ENCODE measurements at places on chromosomes 16 and 17. TPM values are rescaled to one million over a fixed set of nuclear protein-coding genes. Genes with fewer than 3 reads are reported as not detected.

DNA sequence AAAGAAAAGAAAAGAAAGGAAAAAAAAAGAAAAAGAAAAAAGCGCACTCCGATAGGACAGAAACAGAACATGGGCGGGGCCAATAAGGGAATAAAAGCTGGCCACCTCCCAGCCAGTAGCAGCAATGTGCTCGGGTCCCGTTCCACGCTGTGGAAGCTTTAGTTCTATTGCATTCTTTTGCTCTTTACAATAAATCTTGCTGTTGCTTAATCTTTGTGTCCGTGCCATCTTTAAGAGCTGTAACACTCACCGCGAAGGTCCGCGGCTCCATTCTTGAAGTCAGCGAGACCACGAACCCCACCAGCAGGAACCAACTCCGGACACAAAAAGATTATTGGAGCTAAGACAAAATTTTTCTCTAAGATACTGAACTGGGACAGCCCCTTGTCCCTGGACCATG is 3.1 kb upstream of the ARL5C start:
- no peak for DNase-seq

DNA sequence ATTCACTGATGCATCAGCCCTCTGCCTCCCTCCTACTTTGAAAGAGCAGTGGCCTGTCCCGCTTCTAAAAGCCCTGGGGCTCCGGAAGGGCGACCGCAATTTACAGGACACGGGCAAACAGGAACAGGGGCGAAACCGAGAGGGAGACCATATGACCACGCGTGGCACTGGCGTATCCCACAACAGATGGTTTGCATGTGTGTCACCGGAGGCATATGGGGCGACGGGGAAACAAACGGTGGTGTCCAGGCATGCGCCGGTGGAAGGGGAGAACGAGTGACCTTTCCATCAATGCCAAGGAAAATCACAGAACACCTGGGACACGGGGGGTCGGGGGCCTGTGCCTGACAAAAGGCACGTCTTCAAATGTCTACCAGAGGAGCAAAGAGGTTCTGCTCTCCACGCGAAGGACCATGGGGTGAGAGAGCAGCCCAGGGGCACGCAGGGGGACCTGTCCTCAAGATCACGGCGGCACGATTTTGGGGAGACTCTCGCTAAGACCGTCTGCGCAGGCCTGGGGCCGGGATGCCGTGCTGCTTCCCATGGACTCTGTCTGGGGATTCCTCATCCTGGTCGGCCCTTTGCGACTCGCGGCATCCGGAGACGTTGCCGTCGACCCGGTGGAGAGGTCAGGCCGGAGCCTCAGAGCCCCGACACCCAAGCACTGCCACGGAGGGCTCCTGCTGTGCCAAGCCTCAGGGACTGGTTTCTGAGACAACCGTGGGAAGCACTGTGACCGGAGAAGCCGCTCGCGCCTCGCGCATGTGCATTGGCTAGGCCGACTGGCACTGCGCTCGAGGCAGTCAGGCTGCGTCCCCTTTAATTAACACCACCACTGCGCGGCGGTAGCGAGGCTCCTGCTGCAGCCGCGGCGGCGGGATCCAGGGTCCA is 12.8 kb upstream of the KCNJ18 start:
- DNase-seq: peak; percentile 75

DNA sequence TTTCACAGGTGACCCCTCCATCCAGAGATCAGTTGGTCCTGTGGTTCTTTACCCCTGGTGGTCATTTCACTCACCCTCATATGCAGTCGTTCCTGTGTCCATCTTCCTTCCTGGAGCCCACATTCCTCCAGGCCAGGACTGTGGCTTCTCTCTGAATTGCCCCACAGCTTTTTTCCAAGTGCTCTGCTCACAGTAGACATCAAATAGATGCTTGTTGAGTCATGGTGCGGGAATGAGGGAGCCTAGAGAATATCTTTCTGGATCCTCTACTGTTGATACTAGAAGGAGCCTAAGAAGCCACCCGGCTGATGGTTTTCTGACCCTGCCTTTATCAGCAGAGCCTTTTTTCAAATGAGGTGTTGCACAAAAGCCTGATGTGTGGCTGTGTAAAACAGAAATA is 10.4 kb downstream of the USB1 start:
- DNase-seq: no peak

- no peak for DNase-seq
These were observed 1.5 kb upstream of the MARF1 start for GRCh38 chr16:15644267-15644961.

PKMYT1 gene
- 1.8 TPM for total RNA-seq

Data from cardiac septum (tissue), 1 donor.